ENCODE measurements at places on chromosomes 5 and 9. TPM values are rescaled to one million over a fixed set of nuclear protein-coding genes. Genes with fewer than 3 reads are reported as not detected.

Gene SPATA31D4
- not detected for total RNA-seq

Gene HTR1A
- not detected for total RNA-seq

Gene CCT5
- total RNA-seq = 173 TPM

Gene PNPLA7
- 3.3 TPM for total RNA-seq

Gene WNK2
- not detected for total RNA-seq

Gene ARL15
- 7.4 TPM for total RNA-seq

Gene FOXD4L3
- 0.34 TPM for total RNA-seq

Gene TAF11L14
- total RNA-seq = not detected

Gene RNF208
- not detected for total RNA-seq

Gene CARD9
- total RNA-seq = 0.88 TPM

Gene SERINC5
- total RNA-seq = 11.1 TPM

Gene ABO
- total RNA-seq = not detected

Gene PRRX2
- 11.9 TPM for total RNA-seq

Gene ZDHHC11B
- 0.31 TPM for total RNA-seq

Gene BNC2
- total RNA-seq = 29.7 TPM

Gene SH3TC2
- 0.24 TPM for total RNA-seq

Gene SUSD3
- 2.1 TPM for total RNA-seq

Gene AGXT2
- total RNA-seq = not detected

Gene ASTN2
- 5.5 TPM for total RNA-seq

Gene CAVIN4
- total RNA-seq = 0.25 TPM

Gene C5orf58
- not detected for total RNA-seq

Gene PALM2AKAP2
- 9.4 TPM for total RNA-seq

Gene PPP2R2B
- total RNA-seq = not detected

Gene PCDHGA3
- 5.1 TPM for total RNA-seq

Gene MLANA
- not detected for total RNA-seq

Gene ABLIM3
- total RNA-seq = 63.5 TPM

Gene PAX5
- total RNA-seq = not detected
